ENCODE measurements at places on chromosomes 16 and 17.

- no peak for DNase-seq
Measured at GRCh38 chr16:22035153-22035552, 27.2 kb downstream of the MOSMO start.

DNA sequence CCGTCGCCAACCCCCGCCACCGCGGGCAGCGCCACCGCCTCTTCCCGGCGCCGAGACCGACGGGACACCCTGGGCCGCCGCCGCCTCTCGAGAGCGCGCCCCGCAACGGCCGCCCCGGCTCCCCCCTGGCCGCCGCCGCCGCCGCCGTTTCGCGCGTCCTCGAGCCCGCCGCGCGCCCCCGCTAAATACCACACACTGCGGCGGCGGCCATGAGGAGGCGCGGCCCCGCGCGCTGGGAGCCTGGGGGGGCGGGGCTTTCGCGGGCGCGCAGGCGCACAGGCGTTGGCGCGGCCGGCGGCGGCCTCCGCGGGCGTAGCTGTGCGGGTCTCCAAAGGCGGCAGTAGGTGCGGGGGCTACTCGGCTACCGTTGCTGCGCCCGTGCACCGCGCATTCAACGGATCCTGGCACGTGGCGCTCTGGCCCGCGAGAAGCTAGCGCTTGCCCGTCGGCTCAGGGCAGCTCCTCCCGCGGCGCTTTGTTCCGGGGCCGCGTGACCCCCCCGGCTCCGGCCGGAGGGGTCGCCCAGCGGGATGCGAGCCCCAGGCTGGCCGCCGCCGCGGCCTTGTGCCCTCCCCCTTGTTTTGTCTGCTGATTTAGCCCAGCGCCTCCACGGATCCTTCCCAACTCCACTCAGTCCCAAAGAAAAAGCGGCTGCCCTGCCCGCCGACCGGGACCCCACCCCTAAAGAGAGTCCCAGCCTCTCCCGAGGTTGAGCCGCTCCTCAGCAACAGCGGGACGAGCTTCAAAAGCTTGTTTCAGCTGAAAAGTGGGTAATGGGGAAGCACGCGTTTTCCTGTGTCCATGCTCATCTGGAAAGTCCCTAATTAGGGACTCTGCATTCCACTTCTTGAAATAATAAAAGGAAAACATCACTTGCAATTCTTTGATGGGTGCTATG is at the start of gene SIAH1:
SIAH1 (minus strand) TSS at position 161 of the 898 bp plus-strand sequence. CDS start 22,985 bp downstream, outside the sequence.
- DNase-seq, result peak; percentile 83

DNA sequence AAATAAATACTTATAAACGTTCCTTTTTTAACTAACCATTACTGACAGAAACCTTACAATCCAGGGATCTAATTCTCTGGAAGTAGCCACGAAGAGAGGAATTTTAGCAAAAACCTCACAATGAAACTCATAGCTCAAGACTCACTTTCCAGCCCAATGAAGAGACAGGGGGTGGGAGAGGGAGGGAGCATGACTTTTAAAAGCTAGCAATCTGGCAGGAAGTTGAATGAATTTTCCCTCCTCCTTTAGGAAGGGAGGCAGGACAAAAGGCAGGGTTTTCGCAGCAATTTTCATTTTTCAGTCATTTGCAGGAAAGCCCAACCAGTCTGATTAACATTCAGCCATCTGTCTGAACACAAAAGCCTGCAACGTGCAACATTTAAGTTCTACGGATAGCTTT is 381.5 kb upstream of the PSMD7 start:
- DNase-seq, result no peak

- no peak for DNase-seq
Measured at GRCh38 chr17:14693382-14693781, 392.5 kb downstream of the HS3ST3B1 start.

- no peak for DNase-seq
Measured at GRCh38 chr16:48539485-48540221, 70.3 kb downstream of the N4BP1 start.

GRCh38 chr17:27635275-27635823 is 4.4 kb downstream of the LGALS9 start:
- DNase-seq, result no peak

GRCh38 chr16:84836967-84837366 is 17.2 kb downstream of the CRISPLD2 start:
- no peak for DNase-seq

GRCh38 chr17:57504208-57504607 is 240.9 kb downstream of the CCDC182 start:
- DNase-seq, result no peak

DNA sequence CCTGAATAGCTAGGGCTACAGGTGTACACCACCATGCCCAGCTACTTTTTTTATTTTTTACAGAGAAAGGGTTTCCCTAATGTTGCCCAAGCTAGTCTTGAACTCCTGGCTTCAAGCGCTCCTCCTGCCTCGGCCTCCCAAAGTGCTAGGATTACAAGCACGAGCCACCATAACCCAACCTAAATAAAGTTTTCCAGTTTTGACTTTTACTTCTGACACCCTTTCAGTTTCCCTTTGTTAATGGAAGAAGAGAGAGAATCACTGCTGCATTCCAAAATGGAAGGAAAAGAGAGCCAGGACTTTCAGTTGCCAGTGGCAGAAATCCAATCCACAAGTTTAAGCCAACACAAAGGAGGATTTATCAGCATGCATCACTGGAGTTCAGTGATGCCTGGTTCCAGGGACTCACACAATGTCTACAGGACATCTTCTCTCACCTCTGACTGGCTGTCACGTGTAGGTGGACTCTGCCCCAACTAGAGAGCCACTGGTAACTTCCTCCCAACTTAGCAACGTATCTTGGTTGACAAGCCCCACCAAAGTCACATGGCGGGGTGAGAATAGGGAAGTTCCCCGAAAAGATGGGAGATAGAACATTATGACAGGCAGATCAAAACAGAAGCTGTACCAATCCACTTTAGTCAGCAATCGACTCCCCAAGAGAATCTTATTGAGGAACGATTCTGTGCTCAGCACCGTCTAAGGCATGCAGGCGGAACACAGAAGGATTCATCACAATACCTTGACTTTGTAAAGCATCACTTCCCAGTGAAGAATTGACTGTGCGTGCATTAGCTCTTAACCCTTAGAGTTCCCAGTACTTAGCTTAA is 46.5 kb downstream of the GAS7 start:
- no peak for DNase-seq

DNA sequence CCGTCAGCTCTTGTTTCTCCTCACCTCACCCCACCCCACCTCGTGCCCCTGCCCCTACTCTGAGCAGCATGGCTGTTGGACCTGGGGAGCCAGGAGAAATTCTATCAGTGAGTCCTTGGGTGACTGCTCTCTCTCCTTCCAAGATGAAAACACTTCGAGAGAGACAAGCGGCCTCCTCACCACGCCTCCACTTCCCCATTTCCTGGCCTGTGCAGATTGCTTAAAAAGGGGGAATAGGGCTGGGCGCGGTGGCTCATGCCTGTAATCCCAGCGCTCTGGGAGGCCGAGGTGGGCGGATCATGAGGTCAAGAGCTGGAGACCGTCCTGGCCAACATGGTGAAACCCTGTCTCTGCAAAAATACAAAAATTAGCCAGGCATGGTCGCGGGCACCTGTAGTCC is 9.5 kb downstream of the DLX4 start:
- no peak for DNase-seq

- DNase-seq, result no peak
Measured at GRCh38 chr16:19292186-19292585, 6.7 kb downstream of the CLEC19A start.

GRCh38 chr17:49407086-49407485 is 7.6 kb downstream of the PHB1 start:
- DNase-seq, result no peak

- DNase-seq, result no peak
Measured at GRCh38 chr16:88759245-88759975, 25.6 kb downstream of the PIEZO1 start.

DNA sequence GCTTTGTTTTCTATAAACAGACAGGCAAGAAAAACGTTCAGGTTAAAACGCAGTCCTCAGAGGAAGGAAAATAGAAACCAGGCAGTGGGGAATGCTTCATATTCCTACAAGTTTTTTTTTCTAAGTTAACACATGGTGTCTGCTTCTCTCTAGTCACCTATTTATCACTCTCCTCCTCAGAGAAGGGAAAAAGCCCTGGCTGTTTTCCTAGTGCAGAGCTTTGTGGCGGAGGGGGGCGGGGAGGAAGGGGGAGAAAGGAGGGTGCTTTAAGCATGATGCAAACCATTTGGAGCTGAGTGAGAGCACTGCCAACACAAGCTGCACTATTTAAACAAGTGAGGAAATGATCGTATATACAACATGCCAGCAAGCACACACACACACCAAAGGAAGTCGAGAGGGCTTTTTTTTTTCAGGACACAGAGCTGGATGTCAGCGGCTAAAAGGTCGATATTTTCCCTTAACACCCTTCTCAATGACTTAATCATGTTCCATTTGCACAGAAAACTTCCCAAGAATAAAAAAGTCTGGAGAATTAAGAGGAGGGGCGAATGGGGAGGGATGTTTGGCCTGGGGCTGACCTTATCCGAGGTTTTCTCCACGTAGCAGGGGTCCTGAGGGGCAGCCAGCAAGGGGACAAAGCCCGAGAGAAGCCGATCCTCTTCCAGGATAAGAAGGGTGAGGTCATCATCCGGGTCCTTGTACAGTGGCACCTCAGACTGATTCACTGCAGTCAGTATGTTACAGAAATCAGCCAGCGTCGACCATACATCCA is 117.4 kb downstream of the HIC1 start:
- no peak for DNase-seq

GRCh38 chr17:44118427-44119050 is 4.9 kb downstream of the HDAC5 start:
- DNase-seq, result no peak

DNA sequence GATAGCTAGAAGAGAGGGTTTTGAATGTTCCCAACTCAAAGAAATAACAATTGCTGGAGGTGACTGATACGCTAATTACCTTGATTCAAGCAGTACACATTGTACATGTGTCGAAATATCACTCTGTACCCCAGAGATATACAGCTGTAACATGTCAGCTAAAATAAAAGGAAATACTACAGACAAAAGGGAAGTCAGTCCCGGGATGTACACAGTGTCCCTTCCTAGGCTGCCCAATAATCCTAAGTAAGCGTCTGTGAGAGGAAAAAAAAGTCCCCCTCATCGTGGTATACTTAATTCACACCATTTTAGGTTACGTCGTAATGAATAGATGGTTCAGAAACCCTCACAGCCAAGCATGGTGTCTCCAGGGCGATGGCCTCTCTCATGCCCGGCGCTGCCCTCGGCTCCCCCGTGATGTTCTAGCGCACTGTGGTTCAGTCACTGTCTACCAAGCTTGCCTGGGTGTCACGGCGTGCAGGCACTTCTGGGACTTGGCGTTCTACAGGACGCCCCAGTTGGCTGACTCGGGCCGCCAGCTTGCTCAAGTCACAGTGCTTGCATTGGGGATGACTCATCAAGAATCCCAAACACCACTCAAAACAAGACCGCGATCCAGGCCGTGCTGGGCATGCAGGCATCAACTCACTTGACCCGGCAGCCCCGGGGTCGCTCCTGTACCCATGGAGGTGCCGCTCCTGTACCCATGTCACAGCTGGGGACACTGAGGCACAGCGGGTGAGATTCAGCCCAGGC is 27.6 kb downstream of the CCDC40 start:
- no peak for DNase-seq

DNA sequence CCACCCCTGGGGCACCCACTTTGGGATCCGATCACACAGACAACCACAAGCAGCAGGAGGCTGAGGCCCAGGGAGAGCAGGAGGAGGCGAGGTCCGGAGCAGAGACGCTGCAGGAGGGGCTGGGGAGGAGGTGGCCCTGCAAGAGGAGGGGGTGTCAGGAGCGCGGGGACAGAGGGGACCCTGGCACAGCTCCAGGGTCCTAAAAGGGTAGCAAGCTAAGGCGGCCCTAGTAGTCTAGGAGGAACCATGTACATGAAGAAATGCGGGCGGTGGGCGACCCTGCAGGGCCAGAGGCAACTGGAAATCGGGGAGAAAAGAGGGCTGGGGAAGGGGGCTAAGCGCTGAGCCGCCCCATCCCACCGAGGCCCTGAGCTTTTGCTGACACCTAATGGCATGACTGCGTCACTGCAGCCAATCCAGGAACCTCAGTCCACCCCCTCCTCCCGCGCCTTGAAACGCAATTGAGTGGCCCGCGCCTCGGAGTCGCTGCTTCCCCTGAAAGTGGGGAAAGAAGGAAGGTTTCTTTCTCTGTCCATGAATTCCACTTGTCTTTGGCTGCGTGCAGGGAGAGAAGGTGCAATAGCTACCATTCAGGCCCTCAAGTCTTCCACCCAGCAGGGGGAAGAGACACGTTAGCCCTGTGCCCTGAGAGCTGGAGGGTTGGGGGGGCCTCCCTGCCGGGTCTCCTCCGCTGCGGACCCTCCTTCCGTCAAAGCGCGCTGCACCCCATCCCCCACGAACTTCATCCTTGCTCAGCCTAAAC is 1.8 kb downstream of the ASGR1 start:
- peak; percentile 42 for DNase-seq

- DNase-seq, result no peak
Measured at GRCh38 chr16:19294156-19294649, 8.7 kb downstream of the CLEC19A start.

GRCh38 chr16:88781140-88782077 is 3.6 kb downstream of the PIEZO1 start:
- peak; percentile 56 for DNase-seq

- DNase-seq, result no peak
Measured at GRCh38 chr16:28191364-28191960, 20.3 kb downstream of the XPO6 start.

DNA sequence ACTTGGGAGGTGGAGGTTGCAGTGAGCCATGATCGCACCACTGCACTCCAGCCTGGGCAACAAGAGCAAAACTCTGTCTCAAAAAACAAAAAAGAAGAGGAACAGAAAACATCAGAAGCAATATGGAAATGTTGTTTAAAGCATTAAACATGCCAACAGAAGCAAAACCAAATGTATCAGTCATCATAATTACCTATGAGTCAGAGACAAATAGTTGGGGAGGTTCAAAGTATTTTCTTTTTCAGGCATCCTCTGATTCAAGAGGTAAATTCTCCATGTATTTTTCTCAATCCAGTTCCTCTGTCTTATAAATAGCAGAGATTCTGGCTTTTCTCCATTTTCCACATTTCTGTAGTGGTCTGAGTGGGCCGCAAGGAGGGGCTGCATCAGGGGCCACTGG is 2.1 kb upstream of the TM4SF5 start:
- no peak for DNase-seq

DNA sequence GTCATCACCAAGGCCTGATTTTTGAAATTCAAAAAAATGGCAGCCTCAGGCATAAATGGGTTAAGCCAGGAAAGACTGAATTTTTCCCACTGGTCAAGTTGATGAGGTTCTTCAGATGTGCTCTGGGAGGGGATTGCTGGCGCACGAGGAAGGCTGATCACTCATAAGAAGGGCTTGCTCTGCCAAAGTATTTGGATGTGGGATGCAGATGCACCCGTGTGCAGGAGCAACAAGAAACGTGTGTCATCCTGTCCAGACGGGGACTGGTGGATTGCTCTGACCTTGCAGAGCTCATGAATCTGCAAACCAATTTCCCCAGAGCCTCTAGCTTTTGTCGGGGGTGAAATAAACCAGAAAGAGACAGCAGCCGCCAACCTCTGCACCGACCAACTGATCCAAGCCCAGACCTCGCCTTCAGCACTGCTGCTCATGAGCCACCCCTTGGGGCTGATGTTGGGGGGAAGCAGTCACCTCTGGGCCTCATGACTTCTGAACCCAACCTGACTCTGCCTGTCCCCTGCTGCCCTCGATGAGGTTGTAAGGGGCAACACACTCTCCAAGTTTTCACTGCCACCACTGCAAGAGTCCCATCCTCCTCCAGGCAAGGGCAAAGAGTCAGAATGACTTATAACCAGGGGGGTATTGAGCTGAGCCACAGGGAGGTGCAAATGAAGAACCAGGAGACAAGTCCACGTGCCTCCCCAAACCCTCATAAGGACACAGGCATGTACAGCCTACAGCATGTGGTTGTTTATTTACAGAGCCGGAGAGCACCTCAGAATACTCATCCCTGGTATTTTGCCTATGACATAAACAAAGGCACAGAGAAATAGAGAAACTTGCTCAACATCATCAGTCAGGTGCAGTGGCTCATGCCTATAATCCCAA is 452.0 kb downstream of the SOX9 start:
- DNase-seq, result no peak

Measured in stimulated activated CD4-positive, alpha-beta T cell treated with anti-CD3 and anti-CD28 coated beads, TNF-alpha, amount 100 ng/mL, for 4 hours (primary cell).